Activated CD4-positive, alpha-beta T cell treated with anti-CD3 and anti-CD28 coated beads for 36 hours (primary cell): ENCODE measurements at places on chromosomes 1 and 21. TPM values are rescaled to one million over a fixed set of nuclear protein-coding genes. Genes with fewer than 3 reads are reported as not detected.

TCHHL1 gene
- total RNA-seq = not detected

PEX11B gene
- 26.4 TPM for total RNA-seq

OR2L3 gene
- not detected for total RNA-seq

DNA sequence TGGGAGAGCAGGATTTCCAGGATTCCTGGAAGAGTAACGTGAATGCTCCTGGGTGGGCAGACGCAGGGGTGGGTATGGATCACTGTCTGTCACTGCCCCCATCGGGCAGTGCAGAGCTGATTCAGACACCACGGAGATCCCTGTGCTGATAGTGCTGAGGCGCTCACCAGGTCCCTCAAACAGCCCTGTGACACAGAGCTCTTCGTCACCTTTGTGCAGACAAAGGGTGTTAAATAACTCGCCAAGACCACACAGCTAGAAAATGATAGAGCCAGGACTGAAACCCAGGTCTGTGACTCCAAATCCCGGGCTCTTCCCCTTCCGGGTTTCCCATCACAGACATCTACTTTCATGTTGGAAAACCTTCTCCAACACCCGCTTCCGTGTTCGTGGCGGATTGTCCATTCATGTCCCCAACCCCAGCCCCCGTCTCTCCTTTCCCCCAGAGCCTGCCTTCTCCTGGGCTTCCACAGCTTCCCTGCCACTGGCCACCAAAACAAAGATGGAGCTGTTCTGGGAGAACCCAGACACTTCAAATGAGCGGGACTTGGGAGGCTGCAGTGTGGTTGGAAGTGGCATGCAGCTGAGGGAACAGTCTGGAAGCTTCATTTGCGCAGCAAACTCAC is 2.6 kb downstream of the EFHD2 start:
- peak; percentile 73 for DNase-seq

GRCh38 chr1:16922885-16923431 is 1.2 kb downstream of the CROCC start:
- DNase-seq = no peak

DNA sequence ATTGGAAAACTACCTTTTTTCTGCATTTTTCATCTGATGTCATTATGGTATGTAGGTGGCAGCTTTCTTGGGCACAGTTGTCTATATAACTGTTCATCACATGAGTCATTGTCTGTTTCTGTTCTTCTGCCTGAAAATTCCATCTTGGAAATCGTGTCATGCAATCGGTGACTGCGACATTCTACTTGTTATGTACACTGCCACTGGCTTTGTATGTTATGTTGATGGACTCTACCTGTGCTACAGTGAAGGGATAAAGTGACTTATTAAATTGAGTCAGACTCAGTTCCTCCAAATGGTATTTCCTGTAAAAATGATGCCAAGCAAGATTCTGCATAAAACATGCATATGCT is 8.6 kb downstream of the SMAP2 start:
- no peak for DNase-seq

- DNase-seq = no peak
Measured at GRCh38 chr21:46205766-46206162, 21.5 kb upstream of the SPATC1L start.

DNA sequence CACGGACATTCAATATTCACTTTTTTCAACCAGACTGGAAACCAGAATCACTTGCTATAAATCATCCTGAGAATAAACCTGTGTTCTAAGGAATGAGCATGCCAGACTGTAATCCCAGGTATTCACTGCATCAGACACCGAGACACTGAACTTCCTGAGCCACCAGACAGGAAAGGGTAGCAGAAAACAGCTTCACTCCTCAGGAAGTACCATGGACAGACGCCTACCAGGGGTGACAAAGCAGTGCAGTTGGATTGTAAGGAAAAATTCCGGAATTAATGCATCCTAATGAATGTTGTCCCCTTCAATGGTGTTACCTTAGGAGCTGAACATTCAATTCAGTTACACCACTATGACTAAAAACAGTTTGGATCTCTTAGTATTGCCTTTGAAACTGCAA is 156.1 kb downstream of the PIGK start:
- no peak for DNase-seq

DNA sequence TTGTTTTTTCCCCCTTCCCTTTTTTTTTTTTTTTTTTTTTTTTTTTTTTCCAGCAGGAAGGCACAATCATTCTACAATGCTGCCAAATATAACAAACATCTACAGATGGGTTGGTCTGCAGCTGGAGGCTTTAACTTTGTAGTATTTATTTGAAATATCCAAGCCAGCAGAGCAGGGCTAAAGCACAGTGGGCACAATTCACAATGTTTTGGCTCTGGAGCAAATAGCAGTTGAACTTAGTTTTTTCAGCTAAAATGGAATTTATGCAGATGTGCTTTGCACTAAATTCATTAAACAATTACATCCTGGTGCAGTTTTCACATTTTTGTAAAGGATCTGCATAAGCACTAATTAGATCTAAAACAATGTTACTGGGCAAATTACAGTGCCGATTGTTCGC is 39.8 kb upstream of the ZBTB18 start:
- no peak for DNase-seq

DNA sequence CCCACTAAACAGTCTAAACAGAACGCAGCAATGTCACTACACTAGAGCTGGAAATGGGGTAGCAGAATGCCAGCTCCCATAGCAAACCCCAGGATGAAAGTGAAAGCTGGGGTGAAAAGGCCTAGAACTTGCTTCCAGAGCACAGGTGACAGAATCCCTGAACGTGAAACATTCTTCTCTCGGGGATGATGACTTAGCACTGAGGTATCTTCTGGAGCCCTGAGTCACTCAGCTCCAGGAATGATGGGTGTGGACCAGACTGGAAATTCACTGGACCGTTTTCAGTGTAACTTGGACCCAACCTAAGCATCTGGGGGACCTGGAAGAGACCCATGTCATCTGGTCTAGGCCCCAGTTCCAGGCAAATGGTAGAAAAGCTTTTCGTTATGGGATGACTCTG is 108.9 kb downstream of the CDC7 start:
- no peak for DNase-seq

DNA sequence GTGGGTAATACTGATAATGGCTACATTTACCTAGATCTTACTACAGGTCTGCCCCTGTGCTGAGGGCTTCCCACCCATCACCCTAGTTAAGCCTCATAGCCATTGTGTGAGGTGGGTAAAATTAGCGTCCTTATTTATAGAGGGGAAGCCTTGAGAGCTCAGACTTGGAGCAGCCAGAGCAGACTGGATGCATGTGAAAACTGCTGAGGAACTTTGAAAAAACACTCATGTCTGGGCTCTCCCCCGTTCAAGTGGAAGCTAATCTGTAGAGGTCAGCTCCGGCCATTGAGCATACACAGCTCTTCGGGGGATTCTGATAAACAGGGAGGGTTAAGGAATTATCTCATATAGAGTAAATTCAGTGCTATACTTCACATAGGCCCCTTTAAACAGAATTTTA is 389.7 kb downstream of the RPS6KC1 start:
- DNase-seq = no peak

- peak; percentile 40 for DNase-seq
Measured at GRCh38 chr21:38505654-38506523, 7.6 kb upstream of the ERG start.
